ENCODE measurements at places on chromosomes 7 and 10. TPM values are rescaled to one million over a fixed set of nuclear protein-coding genes. Genes with fewer than 3 reads are reported as not detected.

DNA sequence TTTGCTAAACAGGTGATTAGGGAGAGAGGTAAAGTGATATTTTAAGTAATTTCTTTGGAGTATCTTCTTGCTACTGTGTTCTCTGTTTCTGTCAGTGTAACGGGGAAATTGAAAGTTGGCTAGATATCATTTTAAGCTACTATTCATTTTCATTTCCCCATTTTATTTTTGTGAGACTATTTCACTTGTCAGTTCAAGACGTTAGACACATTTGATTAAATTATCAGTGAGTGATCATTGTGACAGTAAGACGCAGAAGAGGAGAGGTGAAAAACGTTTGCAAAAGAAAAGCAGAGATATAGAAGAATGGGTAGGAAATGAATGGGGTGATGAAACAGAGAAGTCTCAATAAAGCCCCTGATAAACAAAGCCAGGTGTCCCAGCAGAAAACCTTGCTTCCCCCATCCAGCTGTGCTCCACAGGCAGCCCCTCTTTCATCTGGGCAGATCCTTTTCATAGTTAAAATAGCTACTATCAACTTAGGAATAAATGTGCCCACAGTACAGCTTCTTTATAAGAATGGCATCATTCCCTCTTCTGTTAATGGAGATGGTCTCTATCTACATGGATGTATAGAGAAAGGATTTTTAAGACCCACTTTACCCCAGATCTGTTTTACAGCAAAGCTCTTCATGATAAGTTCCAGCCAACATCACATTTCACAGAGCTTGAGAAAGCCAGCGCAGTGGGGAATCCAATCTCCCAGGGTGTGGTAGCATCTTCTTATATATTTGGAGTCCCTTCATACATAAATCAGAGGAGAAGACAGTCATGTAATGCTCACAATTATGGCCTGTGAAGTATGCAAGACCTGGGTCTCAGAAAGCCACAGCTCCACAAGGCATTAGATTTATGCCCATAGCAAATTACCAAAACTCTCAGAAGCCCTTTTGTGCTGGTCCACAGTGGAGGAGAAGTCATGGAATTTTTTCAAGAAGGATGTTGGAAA is 138.1 kb upstream of the ITGB1 start:
- H3K27ac ChIP-seq, result no peak overlapping the region
- no peak overlapping the region for H3K4me3 ChIP-seq
- peaks cover 48% of the 10 kb centered on the region for H3K4me1 ChIP-seq
- no peaks in the 10 kb centered on the region for H3K27me3 ChIP-seq

DNA sequence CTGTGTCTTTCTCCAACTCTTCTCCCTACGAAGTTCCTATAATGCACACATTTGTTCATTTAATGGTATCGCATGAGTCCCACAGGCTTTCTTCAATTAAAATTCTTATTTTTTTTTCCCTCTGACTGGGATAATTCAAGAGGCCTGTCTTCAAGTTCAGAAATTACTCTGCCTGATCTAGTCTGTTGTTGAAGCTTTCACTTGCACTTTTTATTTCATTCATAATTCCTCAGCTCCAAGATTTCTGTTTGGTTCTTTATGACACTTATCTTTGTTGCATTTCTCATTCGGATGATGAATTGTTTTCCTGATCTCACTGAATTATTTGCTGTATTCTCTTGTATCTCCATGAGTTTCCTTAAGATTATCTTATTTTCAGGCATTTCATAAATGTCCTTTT is 103.9 kb downstream of the RSU1 start:
- no peak for DNase-seq
- no peak overlapping the region for H3K27ac ChIP-seq
- H3K4me1 ChIP-seq, result no peaks in the 10 kb centered on the region
- H3K4me3 ChIP-seq, result no peak overlapping the region
- no peaks in the 10 kb centered on the region for H3K36me3 ChIP-seq

DNA sequence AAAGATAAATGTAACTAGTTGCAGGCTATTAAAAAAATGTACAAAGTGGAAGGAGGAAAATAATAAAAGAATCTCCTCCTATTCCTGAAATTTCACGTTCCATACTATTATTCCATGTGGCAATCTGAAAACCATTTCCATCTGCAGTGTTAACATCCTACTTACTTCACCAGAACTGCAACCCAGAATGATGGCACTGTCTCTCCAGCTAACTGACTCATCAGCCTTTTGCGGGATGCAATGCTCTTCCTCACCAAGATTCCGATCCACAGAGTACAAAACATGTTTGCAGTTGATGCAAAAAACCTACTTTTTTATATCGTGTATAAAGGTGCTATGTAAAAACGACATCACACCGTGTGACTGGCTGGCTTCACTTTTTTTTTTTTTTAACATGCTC is 50.8 kb downstream of the ESYT2 start:
- peaks cover 47% of the 10 kb centered on the region for H3K36me3 ChIP-seq
- DNase-seq, result no peak
- no peak overlapping the region for H3K27ac ChIP-seq
- H3K27me3 ChIP-seq, result no peaks in the 10 kb centered on the region
- peaks cover 35% of the 10 kb centered on the region for H3K4me1 ChIP-seq

DNA sequence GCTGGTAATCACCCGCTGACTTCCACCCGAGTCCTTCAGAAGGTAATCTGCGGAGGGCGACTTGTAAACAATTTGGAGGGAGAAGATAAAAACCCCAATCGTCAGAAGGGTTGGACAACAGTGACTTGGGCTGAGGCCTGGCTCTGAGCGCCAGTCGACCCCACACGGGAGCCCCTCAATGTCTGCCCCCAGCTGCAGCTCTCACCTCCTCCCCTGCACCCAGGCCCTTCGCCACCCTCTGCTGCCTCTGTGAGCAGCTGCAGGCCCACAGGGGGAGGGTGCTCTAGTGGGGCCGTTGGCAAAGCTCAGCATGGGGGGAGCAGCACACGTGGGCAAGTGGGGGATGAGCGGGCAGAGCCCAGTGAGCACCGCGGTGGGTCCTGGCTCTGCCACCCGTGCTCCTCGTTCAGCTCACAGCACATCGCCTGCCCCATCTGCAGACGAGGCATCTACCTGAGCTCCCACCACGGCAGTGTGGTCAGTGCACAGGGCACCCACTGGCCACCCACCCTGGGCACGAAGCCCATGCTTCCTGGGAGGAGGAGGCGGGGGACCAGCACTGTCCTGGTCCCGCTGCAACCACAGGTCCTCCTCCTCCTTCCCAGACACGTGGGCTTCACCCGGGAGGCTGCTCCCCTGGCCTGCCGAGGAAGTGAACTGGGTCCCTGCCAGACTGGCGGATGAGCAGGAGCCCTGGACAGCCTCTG is 280.5 kb downstream of the ELFN1 start:
- H3K4me1 ChIP-seq, result peaks cover 15% of the 10 kb centered on the region
- H3K36me3 ChIP-seq, result no peaks in the 10 kb centered on the region

VPS37D gene
- polyA plus RNA-seq, result not detected

PRPS1L1 gene
- polyA plus RNA-seq, result not detected

GRCh38 chr7:20597339-20597738 is 18.1 kb upstream of the ABCB5 start:
- H3K4me1 ChIP-seq, result no peaks in the 10 kb centered on the region
- no peak for DNase-seq
- no peaks in the 10 kb centered on the region for H3K27me3 ChIP-seq
- no peak overlapping the region for H3K4me3 ChIP-seq
- H3K27ac ChIP-seq, result no peak overlapping the region
- no peaks in the 10 kb centered on the region for H3K36me3 ChIP-seq

GRCh38 chr7:134684165-134684564 is 37.5 kb downstream of the BPGM start:
- no peaks in the 10 kb centered on the region for H3K4me1 ChIP-seq
- no peaks in the 10 kb centered on the region for H3K36me3 ChIP-seq
- H3K4me3 ChIP-seq, result no peak overlapping the region

MRPS33 gene
- 80.0 TPM for polyA plus RNA-seq

- no peaks in the 10 kb centered on the region for H3K36me3 ChIP-seq
- no peak for DNase-seq
- H3K4me3 ChIP-seq, result no peak overlapping the region
- H3K4me1 ChIP-seq, result no peaks in the 10 kb centered on the region
Measured at GRCh38 chr7:4871930-4872675, 10.3 kb upstream of the PAPOLB start.

- H3K27ac ChIP-seq, result no peak overlapping the region
- no peaks in the 10 kb centered on the region for H3K4me1 ChIP-seq
- no peaks in the 10 kb centered on the region for H3K36me3 ChIP-seq
- no peak for DNase-seq
Measured at GRCh38 chr7:7329326-7329725, 147.0 kb downstream of the C1GALT1 start.

HOXA3 gene
- polyA plus RNA-seq, result not detected

PRSS1 gene
- polyA plus RNA-seq, result not detected

GPC2 gene
- polyA plus RNA-seq, result 0.73 TPM

C10orf105 gene
- 0.07 TPM for polyA plus RNA-seq

EPO gene
- not detected for polyA plus RNA-seq

GRCh38 chr7:44052771-44053365 is 8.4 kb downstream of the DBNL start:
- H3K4me1 ChIP-seq, result peaks cover 46% of the 10 kb centered on the region
- H3K4me3 ChIP-seq, result no peak overlapping the region
- peaks cover 72% of the 10 kb centered on the region for H3K36me3 ChIP-seq
- DNase-seq, result no peak
- no peaks in the 10 kb centered on the region for H3K27me3 ChIP-seq

DNA sequence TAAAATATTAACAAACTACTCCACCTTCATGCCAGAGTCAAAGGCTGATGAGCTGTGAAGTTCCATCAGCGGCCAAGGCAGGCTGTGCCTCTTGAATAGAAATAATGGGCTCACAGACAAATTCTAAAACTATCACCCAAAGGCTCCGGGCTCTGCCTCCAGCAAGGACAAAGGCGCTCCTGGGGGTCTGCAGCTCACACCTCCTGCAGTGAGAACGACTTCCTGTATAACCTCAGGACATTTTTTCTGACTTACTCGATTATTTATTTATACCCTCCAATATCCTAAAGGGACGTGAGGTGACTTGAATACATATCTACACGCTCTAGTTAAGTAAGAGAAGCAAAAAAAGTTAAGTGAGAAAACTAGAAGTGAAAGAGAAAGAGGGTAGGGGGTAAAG is 500.7 kb downstream of the CCSER2 start:
- H3K4me3 ChIP-seq, result no peak overlapping the region
- H3K4me1 ChIP-seq, result no peaks in the 10 kb centered on the region
- no peaks in the 10 kb centered on the region for H3K36me3 ChIP-seq
- no peak for DNase-seq
- no peak overlapping the region for H3K27ac ChIP-seq

DNA sequence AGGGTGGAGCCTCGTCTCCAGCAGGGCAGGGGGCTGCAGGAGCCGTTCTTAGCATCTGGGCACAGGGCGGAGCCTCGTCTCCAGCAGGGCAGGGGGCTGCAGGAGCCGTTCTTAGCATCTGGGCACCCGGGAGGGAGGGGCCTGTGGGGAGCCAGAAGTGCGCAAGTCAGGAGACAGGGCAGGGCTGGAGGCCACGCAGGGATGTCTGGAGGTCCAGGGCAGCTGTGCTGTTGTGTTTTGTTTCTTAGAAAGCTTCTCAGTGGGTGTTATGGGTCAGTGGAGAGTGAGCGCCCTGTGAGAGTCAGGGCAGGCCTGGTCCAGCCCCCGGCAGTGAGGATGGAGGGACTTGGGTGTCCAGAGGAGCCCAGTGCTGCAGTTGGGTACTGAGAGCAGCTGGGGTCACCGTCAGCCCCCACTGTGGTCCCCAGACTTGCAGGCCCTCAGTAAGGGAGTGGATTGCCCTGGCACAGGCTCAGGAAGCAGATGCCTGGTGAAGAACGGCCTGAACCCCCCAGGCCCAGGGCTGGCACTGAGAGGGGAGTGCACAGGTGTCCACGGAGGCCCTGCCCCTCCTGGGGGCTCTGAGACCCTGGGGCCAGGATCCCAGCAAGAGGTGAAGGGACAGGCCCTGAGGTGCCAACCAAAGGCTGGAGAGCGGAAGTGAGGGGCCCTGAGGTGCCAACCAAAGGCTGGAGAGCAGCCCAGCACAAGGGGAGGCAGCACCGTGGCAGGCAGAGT is 29.8 kb downstream of the FAM20C start:
- no peak for DNase-seq
- no peaks in the 10 kb centered on the region for H3K36me3 ChIP-seq
- no peak overlapping the region for H3K4me3 ChIP-seq
- no peak overlapping the region for H3K27ac ChIP-seq
- H3K27me3 ChIP-seq, result no peaks in the 10 kb centered on the region

DNA sequence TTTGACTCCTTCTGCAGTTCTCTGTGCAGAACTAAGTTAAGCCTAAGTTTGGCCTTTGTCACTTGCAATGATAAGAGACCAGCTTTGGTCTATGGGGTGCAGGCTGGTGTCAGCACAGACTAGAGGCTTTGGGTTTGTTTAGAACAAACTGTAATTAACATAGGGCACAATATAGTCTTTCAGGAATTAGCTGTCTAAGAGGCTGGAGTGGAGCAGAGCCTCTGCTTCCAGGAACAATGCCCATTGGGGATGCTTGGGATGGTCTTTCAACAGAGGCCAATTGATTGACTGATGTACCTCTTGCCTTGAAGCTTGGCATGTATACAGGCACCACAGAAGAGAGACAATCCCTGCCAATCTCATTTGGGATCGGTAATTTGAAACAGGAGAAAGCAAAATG is 4.7 kb downstream of the SUFU start:
- peaks cover 33% of the 10 kb centered on the region for H3K4me1 ChIP-seq
- no peak overlapping the region for H3K4me3 ChIP-seq
- no peaks in the 10 kb centered on the region for H3K27me3 ChIP-seq
- peak overlapping the region; percentile 4 for H3K27ac ChIP-seq
- DNase-seq, result no peak

- H3K36me3 ChIP-seq, result no peaks in the 10 kb centered on the region
- no peak overlapping the region for H3K4me3 ChIP-seq
- H3K27ac ChIP-seq, result no peak overlapping the region
- H3K27me3 ChIP-seq, result no peaks in the 10 kb centered on the region
- DNase-seq, result peak; percentile 1
Measured at GRCh38 chr7:97145068-97145467, 27.6 kb downstream of the SDHAF3 start.

GRCh38 chr7:136312592-136312991 is 335.4 kb upstream of the MTPN start:
- no peaks in the 10 kb centered on the region for H3K4me1 ChIP-seq
- H3K27me3 ChIP-seq, result no peaks in the 10 kb centered on the region
- DNase-seq, result no peak
- no peaks in the 10 kb centered on the region for H3K36me3 ChIP-seq

GRCh38 chr10:34254596-34254995 is 560.5 kb downstream of the PARD3 start:
- no peak overlapping the region for H3K27ac ChIP-seq
- H3K36me3 ChIP-seq, result no peaks in the 10 kb centered on the region
- no peaks in the 10 kb centered on the region for H3K27me3 ChIP-seq
- H3K4me3 ChIP-seq, result no peak overlapping the region

SEC61A2 gene
- polyA plus RNA-seq, result 1.0 TPM

- no peaks in the 10 kb centered on the region for H3K4me1 ChIP-seq
- DNase-seq, result peak; percentile 2
- no peak overlapping the region for H3K4me3 ChIP-seq
Measured at GRCh38 chr10:58781873-58782488, 269.3 kb downstream of the BICC1 start.

GRCh38 chr10:109996766-109997171 is 11.0 kb upstream of the ADD3 start:
- H3K36me3 ChIP-seq, result no peaks in the 10 kb centered on the region
- H3K27ac ChIP-seq, result no peak overlapping the region
- H3K4me1 ChIP-seq, result no peaks in the 10 kb centered on the region
- H3K4me3 ChIP-seq, result no peak overlapping the region
- no peaks in the 10 kb centered on the region for H3K27me3 ChIP-seq

- H3K36me3 ChIP-seq, result no peaks in the 10 kb centered on the region
- no peak overlapping the region for H3K27ac ChIP-seq
- H3K4me3 ChIP-seq, result no peak overlapping the region
- H3K4me1 ChIP-seq, result peaks cover 55% of the 10 kb centered on the region
- no peaks in the 10 kb centered on the region for H3K27me3 ChIP-seq
- no peak for DNase-seq
Measured at GRCh38 chr7:140209866-140210609, 33.3 kb upstream of the KDM7A start.

All from CD4-positive, alpha-beta memory T cell (primary cell).